Stimulated activated effector memory CD8-positive, alpha-beta T cell treated with anti-CD3 and anti-CD28 coated beads, Interleukin-12 subunit alpha, Interleukin-12 subunit beta, amount 100 ng/mL, for 72 hours (primary cell): ENCODE measurements at places on chromosomes 7 and 10.

DNA sequence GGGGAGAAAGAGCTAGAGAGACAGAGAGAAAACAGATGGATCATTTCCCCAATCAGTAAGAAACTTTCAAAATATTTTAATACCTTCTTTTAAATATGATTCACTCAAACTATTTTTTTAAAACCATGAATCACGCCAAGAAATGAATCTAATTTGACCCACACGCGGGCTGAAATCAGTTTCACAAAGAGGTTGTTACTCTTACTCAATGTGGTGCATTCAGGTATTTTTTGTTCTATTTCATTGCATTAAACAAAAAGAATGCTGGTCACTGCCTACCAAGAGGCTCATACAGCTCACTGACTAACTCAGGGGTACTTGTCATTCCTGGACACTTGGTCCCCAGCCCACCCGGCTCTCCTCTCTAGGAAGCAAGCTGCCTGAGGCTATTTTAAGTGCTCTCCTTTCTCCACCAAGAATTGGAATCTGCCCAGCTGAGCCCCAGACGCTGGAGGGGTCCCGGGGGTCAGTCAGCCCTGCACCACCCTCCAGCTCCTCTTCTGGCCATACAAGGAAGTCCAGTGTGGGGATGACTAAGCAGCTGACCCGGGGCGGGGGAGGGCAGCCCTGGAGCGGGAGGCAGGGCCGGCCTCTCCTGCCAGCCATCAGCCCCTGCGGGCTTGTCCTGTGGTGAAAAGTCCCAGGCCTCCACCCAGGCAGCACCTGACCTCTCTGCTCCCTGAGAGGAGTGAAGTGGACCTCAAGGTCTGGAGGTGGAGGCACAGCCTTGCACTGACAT is 21.7 kb upstream of the PFKP start:
- DNase-seq: no peak

DNA sequence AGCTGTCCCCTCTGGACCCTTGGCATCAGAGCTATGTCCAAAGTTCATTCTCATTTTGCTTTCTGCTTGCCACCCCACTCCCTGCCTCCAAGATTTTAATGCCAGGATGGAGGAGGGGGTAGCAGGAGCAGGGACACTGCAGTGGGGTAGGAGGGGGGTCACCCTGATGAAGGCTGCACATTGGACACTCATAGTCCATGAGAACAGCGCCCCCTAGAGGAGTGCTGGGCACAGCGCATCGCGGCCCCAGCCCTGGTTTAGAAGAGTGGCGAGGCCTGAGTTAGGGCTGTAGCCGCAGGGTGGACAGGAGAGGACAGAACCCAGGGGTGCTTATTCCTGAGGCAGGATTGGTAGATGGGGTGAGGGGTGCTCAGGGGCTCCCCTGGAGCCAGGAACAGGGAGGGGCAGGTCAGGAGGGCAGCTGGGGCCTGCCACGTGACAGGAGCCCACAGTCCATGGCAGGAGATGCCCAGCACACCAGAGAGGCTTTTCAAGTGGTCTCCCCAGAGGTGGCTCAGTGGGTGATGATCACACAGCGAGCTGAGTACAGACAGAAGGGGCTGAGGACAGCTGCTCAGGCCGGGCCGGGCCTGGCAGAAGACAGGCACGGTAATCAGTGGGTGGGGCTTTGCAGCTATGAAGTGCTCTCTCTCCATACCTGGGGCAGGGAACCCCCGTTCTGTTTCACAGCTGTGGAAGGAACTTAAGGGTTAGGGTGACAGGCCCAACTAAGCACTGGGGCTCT is 71.4 kb downstream of the NEURL1 start:
- peak; percentile 44 for DNase-seq

DNA sequence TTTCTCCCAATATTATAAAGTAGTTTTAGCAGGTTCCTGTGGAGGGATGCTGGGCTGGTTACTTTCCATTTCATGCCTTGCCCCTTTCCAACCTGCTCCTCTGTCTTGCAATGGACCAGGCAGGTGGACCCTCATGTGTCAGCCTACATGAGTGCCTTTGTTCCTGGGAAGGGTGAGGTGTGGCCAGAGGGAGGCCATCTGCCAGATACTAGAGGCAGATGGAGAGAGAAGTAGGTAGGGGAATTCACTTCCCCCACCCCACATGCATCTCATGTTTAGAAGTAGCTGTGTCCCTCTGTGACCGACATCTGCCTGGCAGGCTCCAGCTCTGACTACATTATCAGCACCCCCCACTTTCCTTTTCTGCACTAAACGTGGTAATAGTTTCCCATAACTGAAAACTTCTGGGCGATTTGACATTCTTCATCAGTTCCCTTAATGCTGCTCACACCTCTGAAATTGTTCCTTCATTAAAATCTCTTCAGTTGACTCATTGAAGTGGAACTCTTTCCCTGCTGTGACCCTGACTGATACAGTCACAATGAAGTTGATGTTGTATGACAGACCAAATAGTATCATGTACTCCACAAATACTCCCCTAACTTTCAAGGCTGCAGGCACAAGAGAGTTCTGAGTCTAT is 396.3 kb upstream of the FZD8 start:
- DNase-seq: no peak

- no peak for DNase-seq
Measured at GRCh38 chr7:44348851-44349781, 23.7 kb upstream of the CAMK2B start.

DNA sequence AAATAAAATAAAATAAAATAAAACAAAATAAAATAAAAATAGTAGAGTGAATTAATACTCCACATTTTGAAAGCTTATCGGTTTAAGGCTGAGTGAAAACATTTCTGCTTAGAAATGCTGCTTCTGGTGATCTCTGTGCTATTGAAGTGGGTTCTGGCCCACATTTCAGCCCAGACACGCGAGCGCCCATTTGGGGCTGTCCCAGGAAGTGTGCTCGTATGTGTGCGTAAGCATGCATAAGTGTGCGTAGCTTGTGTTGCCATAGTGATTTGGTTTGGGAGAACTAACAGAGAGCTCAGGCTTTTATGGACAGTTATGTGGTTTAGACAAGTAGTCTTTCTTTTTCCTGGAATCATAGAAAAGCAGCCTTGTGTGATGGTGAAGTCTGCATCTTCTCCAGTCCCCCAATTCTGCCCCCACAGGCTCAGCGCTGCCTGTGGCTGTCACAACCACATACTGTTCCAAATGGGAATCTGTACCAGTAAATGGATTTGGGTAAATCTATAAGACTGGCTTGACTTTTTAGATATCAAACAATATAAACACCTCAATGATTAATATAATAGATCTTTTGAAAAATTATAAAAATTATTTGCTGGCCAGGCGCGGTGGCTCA is 29.8 kb upstream of the PURB start:
- DNase-seq: no peak

DNA sequence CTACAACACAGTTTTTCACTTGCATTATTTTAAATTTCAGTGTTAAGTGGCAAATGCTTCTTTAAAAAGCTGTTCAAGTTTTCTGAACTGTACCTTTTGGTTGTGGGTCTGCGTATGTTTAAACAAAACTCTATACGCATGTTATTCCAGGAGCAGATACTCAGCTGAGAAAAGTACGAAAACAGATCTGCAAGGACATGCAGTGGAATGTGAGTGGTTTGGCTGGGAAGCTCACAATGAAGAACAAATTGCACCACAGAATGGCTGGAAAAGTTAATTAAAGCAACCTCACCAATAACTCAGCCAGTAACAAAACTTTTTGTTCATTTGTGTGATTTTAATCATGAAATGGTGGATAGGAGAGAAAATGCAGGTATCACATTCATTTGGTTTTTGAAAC is 17.6 kb downstream of the GLI3 start:
- DNase-seq: no peak

GRCh38 chr7:140212100-140212881 is 35.5 kb upstream of the KDM7A start:
- DNase-seq: no peak
